ENCODE measurements at places on chromosomes 2 and 18.

DNA sequence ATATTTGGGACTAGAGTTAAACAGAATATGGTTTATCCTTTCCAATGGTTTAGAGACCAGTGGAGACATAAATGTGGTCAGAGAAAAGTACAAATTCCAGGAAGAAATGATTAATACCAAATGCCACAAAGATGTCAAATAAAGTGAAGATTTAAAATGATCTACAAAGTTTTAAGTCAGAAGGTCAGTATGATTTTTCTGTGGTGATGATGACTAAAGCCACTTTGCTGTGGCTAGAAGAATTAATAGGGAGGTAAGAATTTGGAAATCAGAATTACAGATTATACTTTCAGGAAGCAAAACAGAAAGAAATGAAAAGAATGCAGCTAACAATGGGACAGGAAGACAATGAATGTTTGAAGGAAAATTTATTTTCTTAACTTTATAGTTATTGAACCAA is 91.5 kb upstream of the CDH7 start:
- DNase-seq, result no peak

- DNase-seq, result no peak
Observed at GRCh38 chr2:98576666-98577312, 31.5 kb downstream of the COA5 start.

DNA sequence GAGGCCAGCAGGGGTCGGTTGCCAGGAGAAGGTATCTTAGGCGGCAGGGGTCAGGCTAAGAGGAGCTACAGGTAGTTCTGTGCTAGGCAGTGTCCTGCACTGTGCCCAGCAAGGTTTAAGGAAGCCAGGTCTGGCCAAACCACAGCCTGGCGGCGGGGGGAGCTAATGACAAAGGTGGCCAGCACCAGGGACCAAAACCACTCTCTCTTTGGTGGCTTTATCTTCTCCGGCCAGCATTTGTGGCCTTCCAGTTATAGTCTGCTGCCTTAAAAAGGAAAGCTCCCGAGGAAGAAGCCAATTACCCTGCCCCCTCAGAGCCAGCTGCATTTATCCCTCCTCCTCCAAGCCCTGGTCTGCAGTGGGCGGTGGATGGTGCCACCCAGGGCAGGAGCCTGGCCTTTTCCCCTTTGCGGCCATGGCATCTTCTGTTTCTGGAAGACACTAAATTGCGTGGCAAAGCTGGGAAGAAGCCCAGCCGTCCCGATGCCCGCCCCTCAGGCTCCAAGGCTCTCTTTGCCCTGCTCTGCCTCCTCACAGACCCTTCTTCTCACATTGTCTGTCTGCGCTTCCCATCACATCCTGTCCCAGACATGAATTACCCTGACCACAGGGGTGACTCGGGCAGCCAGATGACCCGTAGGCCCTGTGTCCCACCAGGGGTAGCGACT is 94.6 kb downstream of the EN1 start:
- DNase-seq, result no peak

- peak; percentile 68 for DNase-seq
Observed at GRCh38 chr18:46213295-46213694, 109.1 kb downstream of the HAUS1 start.

DNA sequence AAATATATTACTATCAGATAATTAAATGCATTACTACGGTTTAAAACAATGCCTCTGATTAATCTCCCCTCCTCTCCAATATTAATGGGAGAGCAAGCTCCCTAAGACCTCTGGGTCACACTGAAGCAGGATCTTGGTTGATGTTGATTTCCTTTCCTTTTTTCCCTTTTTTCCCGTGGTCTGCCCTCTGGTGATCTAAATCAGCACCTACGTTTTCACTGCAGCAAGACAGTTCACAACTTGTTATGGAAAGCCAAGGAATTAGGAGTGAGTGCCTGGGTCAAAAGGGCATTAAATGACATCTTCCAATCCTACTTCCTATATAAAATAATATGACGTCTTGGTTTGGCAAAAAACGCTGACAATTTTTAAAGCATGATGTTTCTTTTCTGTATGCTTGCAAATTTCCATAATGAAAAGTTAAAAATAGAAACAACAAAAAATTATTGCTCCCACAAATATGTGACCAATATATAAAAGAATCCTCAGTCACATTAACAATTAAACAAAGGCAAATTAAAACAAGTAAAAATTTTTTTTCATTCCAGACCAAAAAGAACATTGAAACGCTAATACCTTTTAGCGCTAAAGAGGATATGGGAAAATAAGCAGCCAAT is 7.9 kb upstream of the CFAP36 start:
- no peak for DNase-seq

- DNase-seq, result no peak
Observed at GRCh38 chr2:176692533-176692932, 423.3 kb downstream of the MTX2 start.

- no peak for DNase-seq
Observed at GRCh38 chr2:219637842-219638185, 10.4 kb downstream of the SLC4A3 start.

DNA sequence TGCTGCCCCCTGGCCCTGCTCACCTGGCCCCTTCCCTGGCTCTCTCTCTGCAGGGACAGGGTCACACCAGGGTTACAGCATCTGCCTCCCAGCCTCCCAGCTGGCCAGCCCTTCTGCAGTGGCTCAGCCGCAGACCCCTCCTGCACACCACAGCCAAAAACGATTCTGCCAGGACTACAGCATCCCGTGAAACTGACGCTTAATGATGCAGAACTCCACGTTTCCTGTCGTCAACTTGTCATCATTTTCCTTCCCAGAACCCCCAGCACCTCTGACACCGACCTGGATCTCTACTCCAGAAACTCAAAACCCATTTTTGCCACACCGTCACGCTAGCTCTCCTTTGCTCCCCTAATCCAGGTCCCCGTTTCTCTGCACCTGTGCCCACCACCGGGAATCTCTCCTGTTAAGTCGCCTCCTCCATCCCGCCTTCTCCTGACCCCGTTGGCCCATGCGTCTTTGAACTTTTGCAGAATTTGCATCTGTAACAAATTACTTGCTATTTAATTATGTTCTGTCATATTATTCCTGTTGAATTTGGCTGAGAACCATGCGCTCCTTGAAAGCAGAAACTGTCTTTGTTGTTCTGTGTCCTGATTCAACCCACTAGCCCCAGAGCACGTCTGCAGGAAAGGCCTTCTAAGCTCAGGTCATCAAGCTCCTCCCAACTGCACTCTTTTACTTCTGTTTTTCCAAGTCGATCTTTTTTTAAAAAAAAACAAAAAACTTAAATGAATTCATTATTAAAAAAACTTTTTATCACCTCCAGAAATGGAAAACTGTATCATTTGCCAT is 173.2 kb upstream of the COPS8 start:
- DNase-seq, result no peak

- no peak for DNase-seq
Observed at GRCh38 chr2:225600865-225601264, 201.4 kb downstream of the NYAP2 start.

DNA sequence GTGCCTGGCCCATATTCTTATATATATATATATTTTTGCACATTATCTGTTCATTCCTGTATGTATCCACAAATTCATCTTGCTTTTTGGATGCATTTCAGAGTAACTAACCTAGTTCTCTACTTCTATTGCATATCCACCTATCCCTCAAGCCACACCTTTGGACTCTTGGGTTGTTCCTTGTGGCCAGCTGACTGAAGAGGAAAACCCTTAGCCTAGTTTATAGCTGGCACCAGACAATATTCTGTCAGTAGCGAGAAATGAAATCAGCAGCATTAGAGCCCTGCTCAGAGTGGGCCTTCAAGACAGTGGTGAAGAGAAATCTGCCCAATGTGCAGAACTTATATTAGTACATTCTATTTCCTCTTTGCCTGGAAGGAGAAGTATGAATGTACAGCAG is 19.6 kb upstream of the ALMS1 start:
- no peak for DNase-seq

DNA sequence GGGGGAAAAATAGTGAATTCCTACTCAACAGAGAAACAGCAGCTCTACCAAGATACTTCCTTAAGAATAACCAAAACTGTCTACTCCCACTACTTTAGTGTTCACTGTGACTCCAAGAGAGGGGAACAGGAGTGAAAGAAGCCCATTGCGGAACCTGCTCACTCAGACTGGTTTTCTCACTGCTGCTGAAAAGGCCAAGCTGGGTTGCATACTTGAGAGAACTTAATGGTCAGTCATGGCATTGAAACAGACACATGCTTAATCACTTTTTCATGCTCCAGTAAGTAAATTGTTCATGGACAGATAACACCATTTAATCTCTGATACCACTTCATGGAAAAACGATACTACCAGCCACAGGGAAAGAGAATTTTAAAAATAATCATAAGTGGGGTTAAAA is 35.7 kb upstream of the SLC8A1 start:
- DNase-seq, result peak; percentile 16

DNA sequence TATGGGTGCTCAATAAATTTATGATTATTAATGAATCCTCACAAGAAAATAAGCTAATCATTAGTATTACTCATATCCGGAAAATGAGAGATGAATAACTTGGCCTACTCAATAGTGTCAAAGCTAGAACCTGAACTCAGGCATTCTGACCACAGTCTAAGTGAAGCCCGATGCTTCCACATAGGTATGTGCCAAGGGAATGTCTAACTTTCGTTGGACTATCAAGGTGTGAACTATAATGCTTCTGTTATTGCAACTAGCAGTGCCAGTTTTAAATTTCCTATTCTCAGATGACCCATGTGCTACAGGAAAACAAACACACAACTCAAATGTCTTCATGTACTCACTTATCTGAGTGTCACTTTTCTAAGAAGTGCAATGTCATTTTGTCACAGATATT is 1.8 kb downstream of the BARD1 start:
- DNase-seq, result no peak

DNA sequence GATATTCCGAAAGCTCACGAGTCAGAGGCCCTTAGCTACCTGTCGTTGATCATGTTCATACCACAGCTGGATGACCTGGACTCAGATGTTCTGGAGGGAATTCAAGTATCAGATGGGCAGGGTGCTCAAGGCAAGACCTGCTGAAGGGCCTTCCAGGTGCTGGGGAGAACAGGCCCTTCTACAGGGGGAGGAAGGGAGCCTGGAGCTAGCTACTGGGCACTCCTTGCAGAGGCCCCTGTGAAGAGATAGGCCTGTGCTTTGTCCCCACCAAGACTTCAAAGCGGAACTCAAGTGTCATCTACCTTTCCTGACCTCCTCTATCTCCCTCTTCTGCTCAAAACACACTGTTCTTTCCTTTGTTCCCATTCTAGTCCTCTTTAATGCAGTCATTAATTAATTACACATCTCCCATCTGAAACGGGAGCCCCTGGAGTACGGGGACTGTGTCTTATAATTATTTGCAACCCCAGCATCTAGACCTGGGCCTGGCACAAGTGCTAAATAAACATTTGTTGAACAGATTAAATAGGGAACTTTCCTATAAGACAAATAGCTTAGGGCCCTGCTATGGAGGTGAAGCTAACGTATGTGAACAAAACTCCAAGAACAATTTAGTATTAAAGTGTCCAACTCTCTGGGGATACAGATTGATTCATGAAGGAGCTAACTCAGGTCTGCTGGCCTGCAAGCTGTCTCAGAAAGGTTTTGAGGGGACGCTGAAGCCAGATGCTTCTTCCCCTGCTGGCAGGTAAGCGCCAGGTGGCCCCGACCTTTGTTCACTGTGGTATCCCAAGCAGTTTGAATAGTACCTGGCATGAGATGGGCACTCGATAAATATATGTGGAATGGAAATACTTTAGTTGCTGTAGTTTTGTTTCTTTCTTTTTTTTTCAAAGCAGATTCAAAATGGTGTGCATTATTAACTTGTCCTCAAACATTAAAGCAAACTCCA is 22.0 kb downstream of the RHOB start:
- no peak for DNase-seq

- no peak for DNase-seq
Observed at GRCh38 chr2:171822525-171823322, 71.3 kb downstream of the SLC25A12 start.

DNA sequence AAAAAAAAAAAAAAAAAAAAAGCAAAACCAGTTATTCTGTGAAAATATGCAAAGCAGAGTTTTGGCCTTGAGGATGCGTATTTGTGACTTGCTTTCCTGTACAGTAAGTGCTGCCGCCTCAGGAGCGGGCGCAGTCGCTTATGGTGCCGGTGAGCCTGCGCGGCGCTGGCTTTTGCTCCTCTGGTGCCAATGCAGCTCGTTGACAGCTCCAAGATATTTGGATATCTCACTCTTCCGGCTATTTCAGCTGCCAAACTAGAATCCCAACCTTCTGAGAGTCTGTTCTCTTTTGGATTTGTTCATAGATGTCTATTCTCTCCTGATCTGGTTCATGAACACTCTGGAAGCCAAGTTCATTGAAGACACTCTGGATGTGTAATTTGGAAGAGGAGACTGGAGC is 184.1 kb downstream of the AGAP1 start:
- DNase-seq, result no peak

DNA sequence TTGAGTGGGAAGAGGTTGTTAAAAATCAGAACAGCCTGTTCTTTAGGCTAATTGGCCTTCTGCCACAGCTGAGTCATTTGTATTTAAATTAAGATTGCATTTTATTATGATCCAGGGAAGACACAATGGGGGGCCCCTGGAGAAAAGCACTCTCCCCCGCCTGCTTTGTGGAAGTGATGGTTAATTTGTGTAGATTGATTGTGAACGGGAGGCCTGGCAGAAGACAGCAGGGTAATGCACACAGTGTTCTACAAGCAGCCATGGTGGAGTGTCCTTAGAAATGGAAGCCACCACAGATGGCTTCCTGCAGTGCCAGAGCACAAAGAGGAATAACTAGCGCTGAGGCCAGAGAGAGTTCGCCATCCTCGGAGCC is 19.6 kb downstream of the RAMP1 start:
- no peak for DNase-seq

DNA sequence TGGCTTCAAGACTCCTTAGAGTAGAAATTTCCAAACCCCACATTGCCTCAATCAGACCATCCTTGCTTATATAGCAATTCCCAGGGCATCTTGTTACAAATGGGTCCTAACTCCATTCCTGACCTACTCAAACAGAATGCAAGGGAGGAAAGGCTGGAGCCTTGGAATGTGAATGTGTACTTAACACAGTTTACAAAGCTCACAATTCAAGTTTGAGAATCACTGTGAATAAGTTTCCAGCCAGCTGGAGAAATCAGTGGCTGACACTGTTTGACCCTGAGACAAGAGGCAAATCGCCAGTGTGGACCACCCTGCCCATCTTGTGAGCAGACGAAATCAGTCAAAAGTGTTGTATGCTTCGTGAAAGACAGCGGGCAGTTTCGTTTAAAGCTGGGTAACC is 65.5 kb downstream of the SOWAHC start:
- no peak for DNase-seq

GRCh38 chr18:48152549-48152948 is 222.1 kb upstream of the SMAD2 start:
- DNase-seq, result no peak

- DNase-seq, result no peak
Observed at GRCh38 chr2:47051562-47051961, 103.5 kb downstream of the STPG4 start.

DNA sequence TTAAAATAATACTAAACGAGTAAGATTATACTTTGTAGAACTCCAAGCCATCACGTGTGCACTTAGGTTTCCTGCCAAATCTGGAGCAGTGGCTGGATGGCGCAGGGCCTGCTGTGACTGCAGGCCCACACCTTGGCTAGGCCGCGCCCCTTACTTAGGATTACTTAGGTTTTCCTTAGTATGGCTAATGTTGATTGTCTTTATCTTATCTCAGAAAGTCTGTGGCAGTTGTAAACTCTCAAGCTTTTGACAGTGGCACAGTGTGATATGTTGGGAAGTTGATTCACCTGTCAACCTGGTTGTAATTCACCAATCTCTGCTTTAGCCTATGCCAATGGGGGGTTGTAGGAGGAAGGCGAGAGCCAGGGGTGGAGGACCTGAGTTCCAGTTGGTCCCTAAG is 208.4 kb downstream of the ZNF407 start:
- no peak for DNase-seq

- DNase-seq, result no peak
Observed at GRCh38 chr2:136359121-136359965, 241.4 kb upstream of the CXCR4 start.

All from CD4-positive, alpha-beta T cell treated with Interleukin-4 for 1 hour (primary cell).